ENCODE measurements at places on chromosomes 3 and 15. TPM values are rescaled to one million over a fixed set of nuclear protein-coding genes. Genes with fewer than 3 reads are reported as not detected.

PSMD6 gene
- 135 TPM for total RNA-seq

GOLGA8T gene
- total RNA-seq: not detected

FBLN2 gene
- 7.4 TPM for total RNA-seq

STRA6 gene
- total RNA-seq: 0.18 TPM

SETD2 gene
- 22.7 TPM for total RNA-seq

DNA sequence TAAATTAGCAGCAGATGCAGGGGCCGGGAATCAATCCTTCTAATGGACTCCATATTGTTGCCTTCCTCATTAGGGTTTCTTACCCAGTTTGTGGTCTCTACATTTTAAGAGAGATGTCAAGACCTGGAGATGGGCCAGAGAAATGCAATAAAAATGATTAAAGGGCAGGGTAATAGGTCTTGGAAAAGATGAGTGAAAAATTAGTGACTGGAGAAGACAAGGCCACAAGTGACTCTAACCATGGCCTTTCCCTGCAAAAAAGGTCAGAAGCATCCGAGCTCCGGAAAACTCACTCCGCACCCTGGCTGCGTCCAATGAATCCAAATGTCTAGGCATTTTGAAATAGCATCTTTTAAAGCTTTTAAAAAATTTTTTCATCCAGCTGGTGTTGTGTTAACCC, 152.8 kb downstream of the ARRDC4 start:
- no peak for DNase-seq

DNA sequence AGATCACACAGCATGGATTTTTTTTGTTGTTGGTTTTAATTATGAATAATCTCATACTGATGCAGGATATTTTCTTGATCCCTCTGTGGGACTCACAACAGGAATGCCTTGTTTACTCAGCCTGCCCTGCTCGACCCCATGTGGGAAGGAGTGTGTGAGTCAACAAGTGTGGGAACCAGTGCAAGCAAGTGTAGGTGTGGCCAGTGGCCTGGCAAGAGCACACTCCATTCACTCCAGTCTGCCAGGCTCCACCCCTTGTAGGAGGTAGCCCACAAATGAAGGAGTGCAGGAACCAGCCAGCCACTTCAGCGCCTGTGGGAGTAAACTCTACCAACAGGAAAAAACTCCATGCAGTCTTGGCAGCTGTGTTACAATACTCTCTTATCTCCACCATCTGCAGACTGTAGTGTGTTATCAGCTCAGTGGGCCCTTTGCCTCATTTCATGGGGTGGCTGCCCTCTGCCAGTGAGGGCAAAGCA, 393.6 kb downstream of the OTOL1 start:
- DNase-seq: no peak

- DNase-seq: no peak
Measured at GRCh38 chr3:60337421-60337820, 913.8 kb downstream of the FHIT start.

- no peak for DNase-seq
Measured at GRCh38 chr3:175484666-175485065, 625.5 kb downstream of the NAALADL2 start.

DNA sequence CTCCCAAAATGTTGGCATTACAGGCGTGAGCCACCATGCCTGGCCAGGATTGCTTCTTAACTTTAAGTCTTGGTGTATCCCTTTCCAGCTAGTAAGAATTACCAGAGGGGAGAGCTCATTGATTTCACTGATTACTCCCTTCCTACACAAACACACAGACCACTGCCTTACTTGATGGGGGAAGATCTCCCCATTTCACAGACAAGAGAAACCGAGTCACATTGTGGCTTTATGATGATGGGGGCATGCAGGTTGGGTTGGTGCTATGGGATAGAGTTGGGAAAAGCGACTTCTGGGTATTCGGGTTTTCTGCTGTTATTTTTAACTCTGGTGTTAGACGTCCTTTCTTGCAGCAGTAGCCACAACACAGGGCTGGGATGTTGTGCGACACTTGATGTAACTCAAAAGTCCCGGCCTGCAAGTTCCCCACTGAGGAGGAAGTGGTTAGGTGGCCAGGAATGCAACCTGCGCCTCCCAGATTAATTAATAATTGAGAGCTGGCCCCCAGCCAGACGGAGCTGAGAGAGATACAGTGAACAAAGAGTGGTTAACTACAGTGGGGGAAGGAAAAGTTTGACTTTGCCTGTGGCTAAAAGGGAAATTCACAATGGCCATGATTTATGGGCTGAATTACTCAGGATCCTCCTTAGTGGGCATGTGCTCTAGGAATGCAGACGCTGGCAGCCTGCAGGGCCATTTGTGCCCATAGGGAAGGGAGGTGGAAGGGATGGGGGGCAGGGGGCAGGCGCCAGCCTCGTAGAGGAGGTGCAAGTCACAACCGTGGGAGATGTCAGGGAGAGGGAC, 63.6 kb downstream of the SMAD6 start:
- DNase-seq: peak; percentile 97

GRCh38 chr15:91142106-91142744, 42.2 kb downstream of the SV2B start:
- no peak for DNase-seq

DNA sequence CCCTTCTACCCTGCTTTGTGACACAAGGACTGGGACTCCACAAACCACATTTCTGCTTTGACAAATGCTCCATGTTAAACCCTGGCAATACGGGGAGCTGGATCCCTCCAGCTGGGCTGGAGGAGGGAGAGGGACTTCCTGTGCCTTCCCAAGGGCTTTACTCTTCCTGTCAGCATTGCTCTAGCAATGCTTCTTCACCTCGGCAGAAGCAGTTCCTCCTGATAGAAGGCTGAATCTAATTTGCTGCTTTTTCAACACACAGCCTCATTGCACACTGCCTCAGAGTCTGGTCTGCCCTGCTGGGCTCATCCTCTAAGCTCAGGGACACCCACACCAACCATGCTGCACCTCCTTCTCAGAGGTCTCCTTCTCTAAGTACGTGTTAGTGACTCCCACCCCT, 142.8 kb upstream of the SMAD3 start:
- no peak for DNase-seq

DNA sequence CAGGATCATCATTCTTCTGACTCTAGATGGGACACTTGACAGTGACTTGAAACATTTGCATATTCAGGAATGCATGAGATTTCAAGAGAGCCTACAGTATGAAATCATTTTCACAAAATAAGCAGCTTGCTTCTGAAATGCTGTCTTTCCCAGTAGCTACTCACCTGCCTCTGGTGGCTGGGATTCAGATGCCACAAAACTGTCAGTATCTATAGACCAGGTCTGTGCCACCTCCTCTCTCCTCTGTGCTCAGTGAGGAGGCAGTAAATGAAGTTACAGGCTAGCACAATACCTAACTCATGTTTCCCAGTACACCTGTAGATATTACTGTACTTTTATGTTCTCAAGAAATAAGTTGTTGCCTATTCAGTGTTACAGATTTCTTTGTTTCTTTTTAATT, 64.3 kb downstream of the HMG20A start:
- no peak for DNase-seq

DNA sequence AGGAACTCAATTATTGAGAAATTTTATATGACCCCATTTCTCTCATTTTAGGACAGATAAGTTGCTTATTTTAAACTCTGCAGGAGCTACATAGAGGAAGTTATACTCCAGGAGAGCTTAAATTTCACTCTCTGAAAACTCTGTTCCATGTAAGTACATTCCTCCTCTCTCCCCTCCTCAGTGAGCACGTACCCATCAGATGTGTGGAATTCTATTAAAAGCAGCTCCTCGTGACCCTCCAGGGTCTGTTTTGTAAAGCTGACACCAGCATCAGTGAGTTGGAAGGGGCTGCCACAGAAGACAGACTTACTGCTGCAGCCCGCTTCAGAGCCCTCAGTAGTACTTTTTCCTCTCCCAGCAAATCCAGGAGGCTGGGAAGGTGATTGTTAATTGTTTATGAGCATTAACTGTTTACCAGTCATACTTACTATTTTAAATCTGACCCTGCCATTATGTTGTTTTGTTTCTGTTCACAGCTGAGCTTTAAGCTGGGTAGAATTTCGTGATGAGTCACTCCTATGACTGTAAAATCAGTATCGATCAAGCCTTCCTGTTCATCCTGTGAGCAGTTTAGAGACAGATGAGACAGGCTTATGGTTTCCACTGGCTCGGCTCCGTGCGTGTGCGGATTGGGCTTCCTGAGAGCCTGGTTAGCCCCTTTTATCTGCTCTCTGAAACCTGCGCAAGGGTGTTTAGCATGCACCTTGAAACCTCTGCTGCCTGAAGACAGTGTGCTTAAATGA, 20.4 kb downstream of the IGF1R start:
- no peak for DNase-seq

- no peak for DNase-seq
Measured at GRCh38 chr3:50592568-50592967, 19.0 kb downstream of the CISH start.

DNA sequence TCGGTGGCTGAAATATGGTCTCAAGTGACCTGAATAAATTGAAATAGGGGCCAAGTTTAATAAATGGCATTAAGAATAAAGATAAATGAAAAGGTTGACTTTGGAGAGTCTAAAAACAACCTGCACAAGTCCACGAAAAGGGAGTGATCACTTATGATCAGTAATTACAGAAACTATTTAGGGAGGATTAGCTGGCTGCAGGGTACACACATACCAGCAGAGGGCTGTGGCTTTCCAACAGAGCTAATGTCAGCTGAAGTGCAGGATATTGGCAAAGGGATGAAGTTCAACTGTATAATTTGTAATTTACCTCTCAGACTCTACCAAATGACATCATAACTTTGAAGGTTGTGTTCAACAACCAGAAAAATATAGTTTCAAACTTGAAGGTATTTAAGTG, 86.8 kb downstream of the SYNPR start:
- no peak for DNase-seq

- DNase-seq: no peak
Measured at GRCh38 chr3:126264381-126264780, 84.0 kb upstream of the ALDH1L1 start.

DNA sequence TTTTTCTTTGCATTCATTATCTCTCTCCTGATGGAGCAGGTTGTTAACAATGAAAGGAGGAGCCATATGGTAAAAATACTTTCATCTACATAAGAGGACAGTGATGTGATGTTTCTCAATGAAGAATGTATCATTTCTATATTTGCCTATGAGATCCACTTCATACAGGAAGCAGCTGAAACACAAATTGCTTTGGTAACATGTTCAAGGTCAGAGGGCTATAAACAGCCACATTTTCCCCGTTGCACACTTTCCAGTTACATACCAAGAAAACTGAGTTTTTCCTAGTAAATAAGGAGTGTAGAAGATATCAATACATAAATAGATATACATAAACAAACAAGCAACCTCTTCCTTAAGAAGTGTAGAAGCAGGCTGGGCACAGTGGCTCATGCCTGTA, 32.6 kb upstream of the GYG1 start:
- no peak for DNase-seq

DNA sequence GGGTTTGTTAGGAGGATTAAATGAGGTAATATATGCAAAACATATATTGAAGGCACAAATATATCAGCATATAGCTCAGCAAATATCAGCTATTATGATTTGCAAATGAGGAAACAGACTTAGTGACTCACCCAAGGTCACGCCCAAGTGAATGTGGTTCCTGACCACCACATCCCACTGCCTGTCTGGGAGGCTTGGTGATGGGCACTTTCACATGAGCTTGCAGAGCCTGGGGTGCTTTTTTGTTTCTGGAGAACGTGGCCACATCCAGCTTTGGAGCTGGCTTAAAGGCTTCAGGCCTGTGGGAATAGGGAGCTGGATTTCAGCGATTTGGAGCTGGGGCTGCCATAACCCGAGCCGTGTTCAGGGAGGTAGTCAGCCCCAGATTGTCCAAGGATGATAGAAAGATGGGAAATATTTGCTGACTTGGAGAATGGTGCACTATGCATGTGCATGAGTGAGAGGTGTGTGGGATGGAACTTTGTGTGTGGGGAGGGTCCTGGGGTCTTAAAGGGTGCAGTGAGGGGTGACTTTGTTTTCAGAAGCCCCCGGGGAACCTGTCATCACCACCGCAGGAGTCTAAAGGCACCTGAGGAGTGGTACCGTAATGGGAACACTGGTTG, 12.0 kb upstream of the FGD5 start:
- no peak for DNase-seq

- no peak for DNase-seq
Measured at GRCh38 chr15:64166102-64166890, 3.5 kb upstream of the PPIB start.
